ENCODE measurements at places on chromosomes 3 and 15. TPM values are rescaled to one million over a fixed set of nuclear protein-coding genes. Genes with fewer than 3 reads are reported as not detected.

The CNTN6 gene
- not detected for total RNA-seq

DNA sequence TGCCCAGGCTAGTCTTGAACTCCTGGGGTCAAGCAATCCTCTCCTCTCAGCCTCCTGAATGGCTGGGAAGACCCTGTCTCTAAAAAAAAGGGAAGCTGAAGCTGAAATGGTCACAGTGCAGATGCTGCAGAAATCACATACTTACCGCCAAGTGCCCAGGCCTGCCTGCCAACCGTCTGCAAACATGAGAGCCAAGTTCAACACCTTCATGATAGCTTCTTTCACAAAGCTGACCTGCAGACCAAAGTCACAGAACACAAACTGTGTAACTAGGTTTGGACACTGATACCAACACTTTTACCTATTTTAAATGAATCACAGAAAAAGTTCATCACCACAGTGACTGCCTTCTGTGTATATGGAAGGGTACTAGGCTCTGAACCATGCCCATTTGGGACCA lies 22.8 kb upstream of the CYFIP1 start:
- H3K27ac ChIP-seq: no peak overlapping the region
- peaks cover 11% of the 10 kb centered on the region for H3K36me3 ChIP-seq
- no peak for DNase-seq
- no peaks in the 10 kb centered on the region for H3K27me3 ChIP-seq

DNA sequence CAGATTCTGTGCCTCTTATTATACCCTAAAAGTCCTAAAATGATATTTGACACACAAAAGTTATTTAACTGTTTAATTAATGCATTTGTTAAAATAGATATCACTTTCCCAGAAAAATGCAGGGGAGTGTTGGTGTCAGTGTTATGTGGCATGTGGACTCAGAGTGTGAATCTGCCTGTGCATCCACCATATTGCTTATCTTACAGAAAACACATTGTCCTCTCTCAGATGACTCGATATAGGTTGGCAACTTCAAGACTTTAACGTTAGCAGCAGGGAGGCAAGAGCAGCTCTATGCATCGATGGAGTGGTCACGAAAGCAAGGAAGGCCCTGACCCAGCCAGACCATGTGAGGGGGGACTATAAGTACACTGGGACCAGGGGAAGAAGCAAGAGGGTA lies 165.4 kb upstream of the DCBLD2 start:
- no peaks in the 10 kb centered on the region for H3K4me1 ChIP-seq
- no peak overlapping the region for H3K4me3 ChIP-seq

DNA sequence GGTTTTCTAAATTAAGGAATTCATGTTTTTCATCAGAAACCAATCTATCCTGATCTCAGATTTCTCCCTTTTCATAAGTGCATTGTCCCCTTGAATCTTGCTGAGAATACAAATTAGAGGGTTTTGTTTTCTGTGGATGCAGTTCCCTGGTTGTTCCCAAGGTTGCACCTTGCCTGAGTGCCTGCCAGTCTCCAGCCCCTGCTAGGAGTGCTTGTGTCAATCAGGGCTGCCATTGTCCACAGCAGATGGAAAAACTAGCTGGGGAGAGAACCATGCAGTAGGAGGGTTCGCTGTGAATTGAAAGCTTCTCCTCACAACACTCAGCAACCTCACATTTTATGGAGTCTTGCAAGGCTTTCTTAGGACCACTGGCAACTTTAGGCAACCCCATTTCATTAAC lies 210.8 kb upstream of the CTNNB1 start:
- DNase-seq: no peak
- H3K36me3 ChIP-seq: no peaks in the 10 kb centered on the region
- no peaks in the 10 kb centered on the region for H3K4me1 ChIP-seq
- H3K4me3 ChIP-seq: no peak overlapping the region
- H3K27ac ChIP-seq: no peak overlapping the region
- no peaks in the 10 kb centered on the region for H3K27me3 ChIP-seq

DNA sequence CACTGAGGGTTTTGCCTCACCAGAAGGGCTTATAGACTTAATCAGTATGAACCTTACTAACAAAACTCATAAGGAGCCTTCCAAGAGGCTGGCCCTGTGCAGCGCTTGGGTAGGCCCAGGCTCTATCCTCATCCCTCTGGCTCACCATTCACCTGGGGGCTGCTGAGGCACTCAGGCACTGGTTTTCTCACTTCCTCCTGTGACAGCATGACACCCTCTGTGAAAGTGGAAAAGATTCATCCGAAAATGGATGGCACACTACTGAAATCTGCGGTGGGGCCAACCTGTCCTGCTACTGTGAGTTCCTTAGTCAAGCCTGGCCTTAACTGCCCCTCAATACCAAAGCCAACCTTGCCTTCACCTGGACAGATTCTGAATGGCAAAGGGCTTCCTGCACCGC lies 41.3 kb downstream of the PSMD6 start:
- peaks cover 12% of the 10 kb centered on the region for H3K36me3 ChIP-seq
- no peaks in the 10 kb centered on the region for H3K27me3 ChIP-seq
- DNase-seq: no peak
- no peak overlapping the region for H3K4me3 ChIP-seq
- peak overlapping the region; percentile 89 for H3K27ac ChIP-seq
